ENCODE measurements at places on chromosomes 2 and 18.

DNA sequence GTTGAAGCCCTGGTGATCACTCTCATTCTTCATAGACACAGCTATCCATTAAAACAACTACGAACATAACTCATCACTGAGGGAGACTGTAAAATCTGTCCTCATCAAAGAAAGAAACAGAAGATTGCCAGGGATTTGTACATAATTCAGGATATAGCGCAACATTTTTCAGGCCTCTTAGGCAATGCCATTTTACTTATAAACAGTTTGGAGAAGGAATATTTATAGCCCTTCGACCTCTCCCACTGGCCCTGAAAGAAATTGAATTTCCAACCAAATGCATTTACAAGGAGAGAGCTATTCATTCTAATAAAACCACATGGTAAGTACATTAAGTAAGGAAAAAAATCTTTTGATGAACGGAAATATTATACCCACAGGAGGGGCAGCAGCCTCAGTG, 295.0 kb downstream of the RAD51AP2 start:
- no peak for DNase-seq

DNA sequence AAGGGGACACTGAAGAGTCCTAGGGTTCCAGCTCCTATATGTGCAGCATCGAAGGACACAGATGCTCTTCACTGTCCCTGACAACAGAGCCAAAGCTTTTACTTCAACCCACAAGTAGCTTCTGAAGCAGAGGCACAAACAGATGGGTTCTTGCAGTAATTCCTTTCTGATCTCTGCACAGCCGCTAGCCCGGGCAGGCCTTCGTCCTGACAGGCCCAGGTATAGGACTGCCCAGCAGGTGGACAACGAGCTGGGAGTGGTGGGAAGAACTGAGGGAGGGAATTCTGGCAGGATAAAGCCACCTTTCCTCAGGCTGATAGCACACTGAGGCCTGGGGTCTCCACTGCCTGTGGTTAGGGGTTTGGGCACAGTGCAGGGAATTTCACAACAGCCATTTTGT, 94.8 kb downstream of the RHOB start:
- no peak for DNase-seq

- no peak for DNase-seq
Observed at GRCh38 chr2:10395893-10396292, 52.2 kb downstream of the ODC1 start.

DNA sequence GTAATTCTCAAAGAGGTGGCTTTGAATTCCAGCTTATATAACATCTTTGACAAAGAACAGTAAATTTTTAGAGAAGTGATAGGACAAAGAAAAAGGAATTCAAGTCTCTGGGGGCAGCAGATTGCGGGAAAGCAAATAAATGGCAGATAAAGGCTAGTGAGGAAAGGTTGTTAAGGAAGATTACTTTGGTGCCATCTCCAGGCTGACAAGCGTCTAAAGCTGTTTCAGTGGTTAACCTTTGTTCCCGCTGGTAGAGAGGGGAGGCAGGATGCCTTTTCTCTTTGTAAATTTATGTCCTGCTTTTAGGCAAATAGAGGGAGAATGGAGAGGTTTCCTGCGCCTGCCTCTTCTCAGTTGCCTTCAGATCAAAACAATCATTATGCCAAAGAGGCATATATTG, 431.2 kb upstream of the CHST9 start:
- DNase-seq: no peak

GRCh38 chr2:33289961-33290360, 186.5 kb upstream of the RASGRP3 start:
- DNase-seq: no peak

DNA sequence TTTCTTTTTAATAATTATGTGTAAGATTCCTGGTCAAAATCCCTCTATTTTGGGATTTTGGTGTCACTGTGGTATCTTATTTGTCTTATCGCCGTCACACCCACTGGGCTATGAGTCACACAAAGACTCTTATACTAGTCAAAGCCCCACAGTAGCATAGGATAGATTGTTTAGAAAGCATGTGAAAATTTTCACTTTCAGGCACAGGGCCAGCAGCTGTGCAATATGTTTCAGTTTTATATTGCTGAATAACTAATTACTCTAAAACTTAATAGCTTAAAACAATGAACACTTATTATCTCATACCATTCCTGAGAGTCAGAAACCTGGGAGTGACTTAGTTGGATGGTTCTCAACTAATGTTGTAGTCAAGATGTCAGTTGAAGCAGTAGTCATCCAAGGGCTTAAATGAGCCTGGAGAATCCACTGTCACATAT, 24.0 kb downstream of the CFAP210 start:
- no peak for DNase-seq

GRCh38 chr2:191946471-191947182, 99.7 kb upstream of the CAVIN2 start:
- no peak for DNase-seq

GRCh38 chr18:5556310-5556974, 12.6 kb upstream of the EPB41L3 start:
- DNase-seq: no peak

DNA sequence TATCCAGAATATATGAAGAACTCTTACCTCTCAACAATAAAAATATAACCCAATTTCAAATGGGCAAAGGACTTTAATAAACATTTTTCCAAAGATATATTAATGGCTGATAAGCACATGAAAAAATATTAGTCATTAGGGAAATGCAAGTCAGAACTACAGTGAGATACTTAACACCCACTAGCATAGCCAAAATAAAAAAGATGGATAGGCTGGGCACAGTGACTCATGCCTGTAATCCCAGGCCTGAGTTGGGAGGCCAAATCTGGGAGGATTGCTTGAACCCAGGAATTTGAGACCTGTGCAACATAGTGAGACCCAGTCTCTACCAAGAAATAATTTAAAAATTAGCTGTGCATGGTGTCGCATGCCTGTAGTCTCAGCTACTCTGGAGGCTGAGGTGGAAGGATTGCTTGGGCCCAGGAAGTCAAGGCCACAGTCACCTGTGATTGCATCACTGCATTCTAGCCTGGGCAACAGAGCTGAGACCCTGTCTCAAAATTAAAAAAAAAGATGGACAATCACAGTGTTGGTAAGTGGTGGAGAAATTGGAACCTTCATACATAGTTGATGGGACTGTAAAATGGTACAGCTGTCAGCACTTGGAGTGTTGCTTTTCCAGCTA, 25.1 kb downstream of the MARCHF7 start:
- no peak for DNase-seq

DNA sequence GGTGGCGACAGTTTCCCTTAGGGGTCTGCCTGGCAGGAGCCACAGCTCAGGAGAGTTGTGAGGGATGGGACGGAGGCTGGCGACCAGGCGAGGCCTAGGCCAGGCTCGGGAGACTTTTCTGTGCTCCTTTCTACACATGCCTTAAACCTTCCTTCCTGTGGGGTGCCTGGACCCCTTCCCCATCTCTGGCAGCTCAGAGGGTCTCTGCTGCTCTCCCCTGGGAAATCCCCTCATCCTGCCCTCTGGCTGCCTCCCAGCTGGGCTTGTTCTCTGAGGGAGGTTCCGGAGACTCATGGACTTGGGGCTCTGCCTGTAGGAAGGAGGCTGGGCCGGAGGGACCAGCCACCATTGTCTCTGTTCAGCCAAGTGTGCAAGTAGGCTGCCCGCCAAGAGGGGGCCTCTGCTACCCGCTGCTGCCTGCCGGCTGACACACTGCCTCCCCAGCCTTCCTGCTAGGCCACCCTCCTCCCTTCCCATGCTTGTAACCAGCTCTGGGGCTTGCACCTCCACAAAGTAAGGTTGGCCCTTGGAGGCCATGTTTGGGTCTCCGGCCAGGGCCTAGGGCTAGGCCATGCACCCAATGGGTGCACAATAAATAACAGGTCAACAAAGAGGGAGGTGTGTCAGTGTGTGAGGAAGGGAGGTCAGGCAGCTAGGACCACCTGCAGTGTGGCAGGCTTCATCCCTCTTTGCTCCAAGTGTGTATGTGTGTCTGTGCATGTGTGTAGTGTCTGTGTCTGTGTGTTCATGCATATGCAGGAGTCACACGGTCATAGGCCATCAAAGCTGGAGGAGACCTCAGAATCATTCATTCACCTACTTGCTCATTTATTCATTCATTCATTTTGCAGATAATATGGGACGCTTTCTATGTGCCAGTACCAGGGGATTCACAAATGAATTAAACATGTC, 28.8 kb downstream of the PSD4 start:
- DNase-seq: no peak

DNA sequence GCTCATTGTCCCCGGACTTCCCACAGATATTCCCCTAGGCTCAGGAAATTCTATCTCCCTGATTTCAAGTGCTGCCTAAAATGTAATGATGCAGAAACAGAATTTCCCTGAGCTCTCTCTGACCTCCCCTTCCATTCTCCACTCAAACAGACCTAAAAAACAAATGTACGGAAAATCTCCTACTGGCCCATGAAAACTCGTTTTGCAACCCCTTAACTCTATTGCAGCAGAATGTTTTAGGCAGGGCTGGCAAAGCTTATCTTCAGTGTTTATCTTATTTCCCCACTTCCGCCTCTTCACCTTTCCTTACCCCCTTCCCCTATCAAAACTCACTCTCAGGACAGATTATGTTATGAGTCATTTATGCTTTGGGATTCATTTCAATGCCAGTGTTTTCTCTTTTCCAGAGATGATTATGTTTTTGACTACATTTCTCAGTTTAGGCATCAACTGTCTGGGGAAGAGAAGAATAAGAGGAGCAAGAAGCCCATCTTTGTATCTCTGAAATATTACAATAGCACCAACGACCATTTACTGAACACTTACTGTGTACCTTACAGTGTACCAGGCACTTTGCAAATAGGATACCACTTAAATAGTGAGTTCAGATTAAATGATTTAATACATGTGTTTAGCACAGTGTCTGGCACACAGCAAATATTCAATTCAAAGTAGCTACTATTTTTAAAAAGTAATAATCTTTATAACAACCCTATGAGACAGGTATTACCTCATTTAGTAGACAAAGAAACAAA, 53.9 kb upstream of the STPG4 start:
- no peak for DNase-seq

- no peak for DNase-seq
Observed at GRCh38 chr2:65264821-65265670, 37.4 kb downstream of the ACTR2 start.

DNA sequence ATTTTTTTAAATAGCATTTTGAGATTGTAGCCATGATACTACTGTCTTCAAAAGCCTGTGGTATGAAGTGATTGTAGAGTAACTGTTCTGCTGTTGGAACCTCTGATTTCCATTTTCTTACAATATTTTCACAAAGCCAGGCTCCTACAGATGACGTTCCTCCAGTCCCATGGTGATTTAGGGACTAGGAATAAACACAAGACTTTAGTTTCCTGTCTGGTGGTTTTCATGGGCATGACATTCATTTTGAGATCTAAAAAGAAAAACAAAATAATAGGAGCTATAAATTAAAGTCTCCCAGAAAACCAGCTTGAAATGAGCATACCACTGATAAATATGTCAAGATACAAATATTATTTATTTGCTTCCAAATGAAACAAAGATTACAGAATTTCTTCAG, 1223.5 kb upstream of the CELF4 start:
- DNase-seq: no peak

DNA sequence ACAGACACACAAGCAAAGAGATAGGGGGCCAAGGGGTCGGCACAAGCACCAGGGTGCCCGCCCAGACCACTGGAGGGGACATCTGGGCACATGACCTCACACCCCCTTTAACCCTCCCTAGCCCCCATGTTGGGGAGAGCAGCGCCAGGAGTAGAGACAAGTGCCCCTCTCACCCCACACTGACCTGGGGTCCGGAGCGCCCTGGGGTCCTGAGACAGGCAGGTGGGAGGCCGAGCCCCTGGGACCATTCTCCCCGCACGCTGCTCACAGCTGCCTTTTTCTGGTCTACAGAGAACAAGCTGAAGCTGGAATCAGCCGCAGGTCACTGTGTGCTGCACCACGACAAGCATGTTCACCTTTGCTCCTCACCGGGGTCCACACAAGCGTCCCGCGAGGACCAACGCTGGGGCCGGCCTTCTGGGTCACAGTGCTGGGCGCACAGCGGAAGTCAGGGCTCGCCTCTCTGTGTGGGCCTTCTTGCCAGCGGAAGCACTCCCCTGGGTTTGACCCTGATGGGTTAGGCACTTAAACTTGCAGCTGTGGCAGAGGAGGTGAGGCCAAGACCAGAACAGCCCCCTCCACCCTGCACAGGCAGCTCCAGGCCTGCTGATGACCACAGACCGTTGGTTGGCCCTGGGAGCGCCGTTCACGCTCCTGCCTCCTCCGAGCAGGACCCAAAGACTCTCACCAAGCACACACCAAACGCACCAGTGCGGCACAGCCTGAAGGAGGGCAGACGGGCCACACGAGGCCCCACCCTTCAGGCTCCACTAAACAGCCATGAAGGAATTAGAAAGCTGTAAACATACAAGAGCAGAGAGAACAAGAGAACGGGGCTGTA, 275.3 kb downstream of the EIPR1 start:
- DNase-seq: no peak

GRCh38 chr18:46721331-46721730, 35.5 kb downstream of the ST8SIA5 start:
- no peak for DNase-seq

GRCh38 chr2:62038975-62039771, 133.7 kb downstream of the COMMD1 start:
- no peak for DNase-seq

DNA sequence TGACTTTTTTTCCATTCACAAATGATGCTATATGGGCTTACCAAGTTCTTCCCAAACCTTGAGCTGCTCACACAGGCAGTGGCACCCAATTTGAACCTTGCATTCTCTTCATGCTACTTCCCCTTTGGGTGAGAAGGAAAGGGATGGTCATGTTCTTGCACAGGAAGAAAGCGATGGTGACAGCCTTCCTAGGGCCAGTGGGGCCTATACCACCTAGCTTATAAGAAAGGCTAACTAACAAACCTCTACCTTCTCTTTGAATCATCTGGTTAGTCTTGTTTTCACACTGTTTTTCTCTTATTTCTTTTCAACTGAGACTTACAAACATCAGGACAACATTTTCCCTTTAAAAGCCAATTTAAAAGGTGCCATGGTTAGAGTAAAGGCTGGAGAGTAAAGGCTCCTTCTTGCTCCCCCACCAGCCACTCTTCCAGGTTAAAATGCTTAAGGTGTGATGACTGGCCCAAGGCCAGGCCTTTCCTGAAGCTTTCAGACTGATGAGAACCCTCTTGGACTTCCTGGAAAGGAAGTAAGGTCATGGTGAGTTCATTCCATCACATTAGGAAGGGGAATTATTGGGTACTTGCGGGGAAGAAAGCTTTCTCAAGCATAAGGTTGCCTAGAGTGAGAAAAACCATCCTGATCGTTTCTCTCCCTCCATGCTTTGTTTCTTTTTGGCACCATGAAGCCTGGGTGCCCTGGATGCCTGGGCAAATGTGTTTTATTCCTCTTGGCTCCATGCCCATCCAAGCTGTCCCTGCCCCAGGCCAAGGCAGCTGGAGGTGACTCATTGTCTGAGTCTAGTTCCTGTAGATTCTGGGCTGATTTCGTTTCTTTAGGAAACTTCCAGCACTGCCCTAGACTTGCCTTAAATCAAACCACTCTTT, 41.4 kb upstream of the ITGB6 start:
- peak; percentile 40 for DNase-seq

DNA sequence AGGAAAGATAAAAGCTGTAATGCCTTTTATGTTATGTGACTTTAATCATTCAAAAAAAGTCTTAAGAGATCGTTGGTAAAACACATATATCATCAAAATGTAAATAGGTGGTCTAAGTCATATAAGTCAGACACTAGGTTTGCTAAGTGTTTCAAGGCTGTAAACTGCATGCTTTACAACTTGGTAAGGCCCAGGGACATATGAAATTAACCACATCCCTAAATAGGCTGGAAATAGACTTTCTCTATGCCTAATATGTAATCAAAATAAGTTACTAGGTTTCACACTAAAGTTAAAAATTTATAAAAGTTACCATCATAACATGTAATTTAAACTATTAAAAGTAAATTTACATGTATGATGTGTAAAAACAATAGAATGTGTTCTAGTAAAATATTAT, 946.3 kb upstream of the LRATD1 start:
- DNase-seq: no peak

Data from thoracic aorta (tissue), 2 donors.